ENCODE measurements at places on chromosomes 7 and 10. TPM values are rescaled to one million over a fixed set of nuclear protein-coding genes. Genes with fewer than 3 reads are reported as not detected.
A peak's percentile ranks its signal among the peaks of the same experiment; 100 is the strongest.

DNA sequence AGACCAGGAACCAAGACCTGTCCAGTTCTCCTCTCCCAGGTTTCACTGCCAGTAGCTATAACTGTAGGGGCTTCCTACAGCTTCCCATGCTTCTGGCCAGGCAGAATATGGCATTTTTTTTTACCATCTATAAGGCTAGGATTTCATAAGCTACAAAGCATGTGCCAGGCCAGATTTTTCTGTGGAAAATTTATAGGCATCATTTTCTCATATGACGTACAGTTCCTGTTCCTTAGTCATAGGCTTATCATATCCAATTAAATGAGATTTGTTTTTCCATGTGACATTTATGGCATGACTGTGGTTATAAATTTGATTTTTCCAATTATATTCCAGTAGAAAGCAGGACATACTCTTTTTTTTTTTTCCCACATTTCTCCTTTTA is 208.6 kb upstream of the NPY start:
- DNase-seq: no peak

GRCh38 chr10:89307269-89307577 is 5.4 kb downstream of the IFIT2 start:
- no peak for DNase-seq

- DNase-seq: no peak
Measured at GRCh38 chr10:132335189-132336063, 3.4 kb downstream of the LRRC27 start.

DNA sequence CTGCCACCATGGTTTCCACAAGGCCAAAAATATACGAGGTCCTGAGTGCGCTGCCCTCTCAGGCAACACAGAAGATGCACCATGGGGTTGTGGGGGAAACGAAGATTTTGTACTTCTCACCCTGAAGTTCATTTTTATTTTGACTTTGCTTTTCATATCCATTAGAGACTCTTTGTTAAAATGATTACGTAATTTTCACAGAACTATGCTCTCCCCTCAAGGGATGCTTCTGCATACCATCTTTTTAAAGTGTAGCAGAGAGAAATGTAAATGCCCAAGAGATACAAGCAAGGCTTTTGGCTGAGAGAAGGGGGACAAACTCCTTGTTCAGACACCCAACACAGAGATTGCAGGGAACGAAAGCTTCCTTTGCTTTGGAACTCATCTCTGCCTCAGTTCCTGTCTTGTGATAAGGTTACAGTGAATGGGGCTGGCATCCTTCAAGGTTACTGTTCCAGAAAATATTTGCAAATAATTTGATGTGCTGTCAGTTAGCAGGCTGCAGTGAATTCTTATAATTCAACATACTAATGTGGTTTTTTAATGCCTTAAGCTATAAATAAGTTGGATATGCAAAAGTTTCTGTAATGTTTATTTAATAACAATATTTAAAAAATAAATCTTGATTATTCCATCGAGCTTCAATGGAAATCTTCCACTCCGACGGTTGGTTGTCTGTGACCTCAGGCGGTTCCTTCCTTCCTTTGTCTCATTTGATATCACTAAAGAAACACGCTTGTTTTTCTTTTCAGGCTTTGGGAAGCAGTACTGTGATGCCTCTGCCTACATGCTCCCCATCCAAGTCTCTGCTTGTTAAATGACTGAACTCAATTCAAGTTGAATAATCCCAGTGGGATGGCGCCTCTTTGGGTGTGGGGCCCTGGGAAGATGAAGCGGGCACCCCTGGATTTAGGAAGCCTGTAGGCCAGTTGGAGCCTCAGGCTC is 209.3 kb upstream of the CTBP2 start:
- no peak for DNase-seq

- DNase-seq: peak; percentile 54
Measured at GRCh38 chr10:12605580-12606405, 256.4 kb downstream of the CAMK1D start.

GRCh38 chr10:48365668-48366067 is 59.2 kb downstream of the MAPK8 start:
- DNase-seq: no peak

DNA sequence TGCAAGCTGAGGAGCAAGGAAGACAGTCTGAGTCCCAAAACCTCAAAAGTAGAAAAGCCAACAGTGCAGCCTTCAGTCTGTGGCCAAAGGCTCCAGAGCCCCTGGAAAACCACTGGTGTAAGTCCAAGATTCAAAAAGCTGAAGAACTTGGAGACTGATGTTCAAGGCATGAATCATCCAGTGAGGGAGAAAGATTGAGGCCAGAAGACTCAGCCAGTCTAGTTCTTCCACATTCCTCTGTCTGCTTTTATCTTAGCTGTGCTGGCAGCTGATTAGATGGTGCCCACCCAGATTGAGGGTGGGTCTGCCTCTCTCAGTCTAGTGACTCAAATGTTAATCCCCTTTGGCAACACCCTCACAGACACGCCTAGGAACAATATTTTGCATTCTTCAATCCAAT is 20.1 kb upstream of the MDFIC start:
- no peak for DNase-seq

GRCh38 chr7:9939176-9939575 is 1034.5 kb upstream of the PHF14 start:
- no peak for DNase-seq

DNA sequence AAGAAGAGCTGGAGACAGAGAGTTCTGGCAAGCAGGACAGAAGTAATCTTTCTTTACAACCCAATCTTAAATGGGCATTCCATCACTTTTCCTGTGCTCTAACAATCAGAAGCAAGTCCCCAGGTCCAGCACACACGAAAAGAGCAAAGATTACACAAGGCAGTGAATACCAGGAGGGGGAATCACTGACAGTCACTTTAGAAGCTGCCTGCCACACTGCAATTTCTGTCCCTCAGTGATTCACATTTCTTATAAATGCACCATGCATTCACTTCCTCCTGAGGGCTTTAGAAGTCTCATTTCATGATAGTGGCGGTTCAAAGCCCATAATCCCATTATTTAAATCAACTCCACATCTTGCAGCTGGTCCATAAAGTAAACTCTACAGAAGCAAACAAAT is 362.5 kb downstream of the POM121L12 start:
- DNase-seq: no peak

DNA sequence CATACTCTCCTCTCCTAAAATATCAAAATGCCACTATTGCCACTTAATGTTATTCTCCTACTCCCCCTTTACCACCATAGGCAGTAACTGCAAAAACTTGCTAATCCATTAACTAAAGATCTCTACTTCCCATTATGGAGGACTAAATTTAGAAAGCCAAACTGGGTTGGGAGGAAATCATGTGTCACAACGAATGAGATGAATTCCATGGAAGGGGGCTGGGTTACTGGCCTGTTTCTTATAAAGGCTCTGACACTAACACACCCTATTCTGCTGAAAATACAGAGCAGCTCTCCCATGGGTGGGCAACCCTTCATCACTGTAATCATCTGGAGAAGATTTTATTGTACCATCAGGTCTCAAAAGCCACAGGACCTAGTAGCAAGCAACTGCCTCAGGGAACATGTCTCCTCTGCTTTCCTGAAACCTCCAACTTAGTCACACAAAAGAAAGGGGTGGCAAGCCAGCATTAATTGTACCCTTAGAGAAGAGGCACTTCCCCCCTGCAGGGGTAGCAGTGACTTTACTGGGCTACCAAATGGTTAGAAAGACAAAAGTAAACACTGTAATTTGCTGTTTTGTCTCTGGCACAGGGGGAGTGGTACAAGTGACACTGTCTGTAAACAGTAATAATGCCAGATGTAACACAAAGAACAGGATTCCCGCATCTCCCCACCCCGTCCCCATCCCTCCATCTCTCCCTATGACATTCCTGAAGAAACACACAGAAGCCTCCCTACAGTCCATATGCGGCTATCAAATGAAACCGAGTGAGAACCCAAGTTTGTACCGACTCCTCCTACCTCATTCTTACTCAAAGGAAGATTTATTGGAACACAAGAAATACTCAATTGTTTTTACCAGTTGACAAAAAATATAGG is 81.6 kb downstream of the ARMH3 start:
- no peak for DNase-seq

DNA sequence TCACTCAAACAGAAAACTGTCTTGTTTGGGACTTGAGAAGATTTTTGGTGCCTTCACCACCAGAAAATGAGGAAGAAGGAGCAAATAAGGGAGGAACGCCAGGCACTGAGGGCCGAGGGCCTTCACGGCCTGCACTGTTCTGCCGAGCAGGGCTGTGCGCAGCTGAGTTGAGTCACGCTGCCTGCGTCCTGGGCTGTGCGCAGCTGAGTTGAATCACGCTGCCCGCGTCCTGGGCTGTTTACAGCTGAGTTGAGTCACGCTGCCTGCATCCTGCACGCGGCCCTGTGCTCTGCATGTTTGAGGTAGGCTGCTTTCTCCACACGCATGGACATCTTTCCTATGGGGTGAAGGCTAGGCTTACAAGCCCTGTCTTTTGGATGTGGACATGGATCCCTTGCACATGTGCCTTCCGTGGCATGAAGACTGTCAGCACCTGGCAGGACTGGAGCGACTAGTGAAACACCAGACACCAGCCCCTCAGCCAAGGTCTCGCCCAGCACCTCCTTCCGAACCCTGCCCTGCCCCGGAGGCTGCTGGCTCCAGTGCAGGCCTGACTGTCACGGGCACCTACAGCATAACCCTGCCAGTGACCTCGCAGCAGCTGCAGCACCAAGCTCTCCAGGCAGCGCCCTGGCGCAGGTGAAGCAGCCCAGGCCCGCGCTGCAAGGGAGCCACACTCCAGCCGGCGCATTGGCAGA is 96.7 kb downstream of the HTR5A start:
- DNase-seq: no peak

- DNase-seq: no peak
Measured at GRCh38 chr7:34269084-34269483, 363.7 kb downstream of the BMPER start.

ZYX gene
- total RNA-seq: 146 TPM

HPSE2 gene
- not detected for total RNA-seq

TAS2R41 gene
- not detected for total RNA-seq

GRM3 gene
- total RNA-seq: not detected

CDHR3 gene
- 0.45 TPM for total RNA-seq

POU6F2 gene
- 0.16 TPM for total RNA-seq

CYP2C8 gene
- not detected for total RNA-seq

GTF2IRD1 gene
- 1.7 TPM for total RNA-seq
